IMR-90 (cell line): ENCODE measurements at places on chromosomes 6 and 20. TPM values are rescaled to one million over a fixed set of nuclear protein-coding genes. Genes with fewer than 3 reads are reported as not detected.

Gene TRIM15
- total RNA-seq: not detected in 2 replicates

Gene VGLL2
- not detected in 2 replicates for total RNA-seq

Gene F13A1
- total RNA-seq: not detected in 2 replicates

Gene TFAP2B
- total RNA-seq: not detected in 2 replicates

Gene GTSF1L
- not detected in 2 replicates for total RNA-seq

Gene ISM1
- total RNA-seq: not detected in 2 replicates

Gene CABLES2
- total RNA-seq: 1.1 and 1.4 TPM in 2 replicates

Gene DEFB123
- not detected in 2 replicates for total RNA-seq
